ENCODE measurements at places on chromosomes 7 and 10.

- no peak for DNase-seq
Observed at GRCh38 chr10:51501396-51501795, 198.0 kb downstream of the CSTF2T start.

- DNase-seq: no peak
Observed at GRCh38 chr10:101995451-101996063, 60.4 kb downstream of the ARMH3 start.

DNA sequence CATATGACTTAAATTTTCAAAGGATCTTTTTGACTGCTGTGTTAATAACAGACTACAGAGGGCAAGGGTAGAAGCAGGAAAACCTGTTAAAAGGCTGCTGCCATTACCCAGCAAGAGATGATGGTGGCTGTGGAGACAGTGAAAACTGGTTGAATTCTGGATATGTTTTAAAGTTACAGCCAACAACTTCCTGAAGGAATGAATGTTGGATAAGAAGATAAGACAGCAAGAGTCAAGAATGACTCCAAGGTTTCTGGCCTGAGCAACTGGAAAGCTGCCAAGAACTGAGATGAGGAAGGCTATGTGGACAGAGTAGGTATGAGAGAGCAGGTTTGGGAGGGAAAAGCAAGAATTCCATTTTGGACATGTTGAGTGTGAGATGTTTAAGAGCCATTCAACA, 19.1 kb downstream of the CNOT4 start:
- DNase-seq: no peak

- DNase-seq: no peak
Observed at GRCh38 chr7:54879776-54880175, 120.8 kb upstream of the SEC61G start.

DNA sequence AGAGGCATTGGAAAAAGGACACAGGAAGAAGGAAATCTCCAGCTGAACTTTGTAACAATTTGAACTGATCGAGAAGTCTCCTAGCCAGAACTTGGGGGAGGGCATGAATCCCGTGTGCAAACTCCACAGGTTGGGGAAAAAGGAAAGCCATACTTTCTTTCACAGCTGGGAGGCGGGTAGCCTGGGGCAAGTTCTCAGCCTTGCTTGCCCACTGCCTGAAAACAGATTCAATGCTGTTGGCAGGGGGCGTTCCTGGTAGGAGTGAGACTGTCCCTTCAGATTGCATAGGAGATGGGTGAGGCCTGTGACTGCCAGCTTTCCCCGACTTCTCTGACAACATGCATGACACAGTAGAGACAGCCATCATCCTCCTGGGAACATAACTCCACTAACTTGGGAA, 289.1 kb upstream of the PHF14 start:
- no peak for DNase-seq

DNA sequence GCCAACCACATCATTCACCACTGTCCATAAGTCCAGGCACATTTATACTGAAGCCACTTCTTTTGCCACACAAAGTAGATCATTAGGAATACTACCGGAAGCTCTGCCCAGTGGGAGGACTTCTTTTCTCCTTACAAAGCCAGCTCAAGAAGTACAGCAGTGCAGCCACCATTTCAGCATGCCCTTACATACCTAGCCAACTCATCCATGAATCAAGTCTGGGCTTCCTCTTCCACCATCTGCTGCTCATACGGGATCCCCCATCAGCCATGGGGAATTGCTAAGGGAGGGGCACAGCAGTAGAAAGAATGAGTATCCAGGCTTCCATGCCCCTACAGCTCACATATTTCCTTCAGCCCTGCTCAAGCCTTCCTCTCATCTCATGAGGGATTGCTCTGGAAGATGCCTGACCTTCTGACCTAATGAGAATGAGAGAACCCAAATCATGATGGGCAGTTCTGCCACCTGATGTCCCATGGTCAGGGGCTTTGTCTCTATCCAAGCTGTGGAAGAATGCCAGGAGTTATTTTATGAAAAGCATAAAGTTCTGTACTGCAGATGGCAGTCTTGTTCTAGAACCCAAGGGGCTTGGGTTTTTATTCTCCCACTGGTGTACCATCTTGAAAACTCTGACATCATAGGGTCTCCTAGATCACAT, 39.5 kb downstream of the ACSM6 start:
- no peak for DNase-seq

GRCh38 chr10:129713659-129714265, 246.7 kb downstream of the MGMT start:
- no peak for DNase-seq
